ENCODE measurements at places on chromosomes 6 and 20. TPM values are rescaled to one million over a fixed set of nuclear protein-coding genes. Genes with fewer than 3 reads are reported as not detected.

BMP5 gene
- total RNA-seq: 1.1 TPM

RNF8 gene
- 21.9 TPM for total RNA-seq

PAK5 gene
- not detected for total RNA-seq

GPR31 gene
- not detected for total RNA-seq

PRR18 gene
- not detected for total RNA-seq

WFDC10B gene
- total RNA-seq: not detected

TPBG gene
- 61.9 TPM for total RNA-seq

EPB41L2 gene
- total RNA-seq: 121 TPM

PLEKHG1 gene
- total RNA-seq: 1.5 TPM

TRIM39 gene
- total RNA-seq: 9.6 TPM

PREX1 gene
- total RNA-seq: 39.7 TPM

TRIM15 gene
- not detected for total RNA-seq

SYCP2L gene
- not detected for total RNA-seq

SLC17A1 gene
- total RNA-seq: not detected

GSTA3 gene
- not detected for total RNA-seq

TRIM40 gene
- total RNA-seq: not detected

BACH2 gene
- under 0.01 TPM for total RNA-seq

PDYN gene
- not detected for total RNA-seq

BTNL2 gene
- total RNA-seq: not detected

SLC2A10 gene
- total RNA-seq: 32.2 TPM

CGAS gene
- 10.2 TPM for total RNA-seq

LIN28B gene
- not detected for total RNA-seq

NHSL1 gene
- 9.2 TPM for total RNA-seq

ANGPT4 gene
- total RNA-seq: under 0.01 TPM

Data from regular cardiac myocyte (primary cell).